ENCODE measurements at places on chromosomes 7 and 10.

DNA sequence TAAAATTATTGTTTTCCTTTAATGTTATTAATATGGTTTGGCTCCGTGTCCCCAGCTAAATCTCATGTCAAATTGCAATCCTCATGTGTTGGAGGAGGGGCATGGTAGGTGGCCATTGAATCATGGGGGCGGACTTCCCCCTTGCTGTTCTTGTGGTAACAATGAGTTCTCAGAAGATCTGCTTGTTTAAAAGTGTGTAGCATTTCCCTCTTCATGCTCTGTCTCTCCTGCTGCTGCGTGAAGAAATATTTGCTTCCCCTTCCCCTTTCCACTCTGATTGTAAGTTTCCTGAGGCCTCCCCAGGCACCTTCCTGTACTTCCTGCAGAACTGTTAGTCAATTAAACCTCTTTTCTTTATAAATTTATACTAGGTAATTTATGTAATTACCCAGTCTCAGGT lies 27.5 kb downstream of the VIM start:
- DNase-seq, result no peak

DNA sequence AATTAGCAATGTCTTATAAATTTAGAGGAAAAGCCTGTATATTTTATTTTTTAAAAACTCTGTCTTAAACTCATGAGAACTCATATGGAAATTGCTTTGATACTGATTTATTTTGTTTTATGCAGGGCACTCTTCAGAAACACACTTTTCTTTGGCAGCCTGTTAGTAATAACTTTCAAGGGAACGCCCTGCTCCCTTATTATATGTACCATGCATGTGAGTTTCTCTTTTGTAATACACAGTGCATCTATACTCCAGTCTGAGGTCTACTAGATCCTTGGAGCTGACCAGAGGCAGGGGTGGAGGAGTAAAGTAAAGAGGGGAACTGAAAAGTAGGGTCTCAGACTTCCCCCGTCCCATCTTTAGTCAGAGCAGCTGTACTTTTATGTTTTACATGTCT lies 40.2 kb downstream of the GPR85 start:
- no peak for DNase-seq

GRCh38 chr7:129513546-129513945 lies 11.2 kb downstream of the SMKR1 start:
- DNase-seq, result no peak

DNA sequence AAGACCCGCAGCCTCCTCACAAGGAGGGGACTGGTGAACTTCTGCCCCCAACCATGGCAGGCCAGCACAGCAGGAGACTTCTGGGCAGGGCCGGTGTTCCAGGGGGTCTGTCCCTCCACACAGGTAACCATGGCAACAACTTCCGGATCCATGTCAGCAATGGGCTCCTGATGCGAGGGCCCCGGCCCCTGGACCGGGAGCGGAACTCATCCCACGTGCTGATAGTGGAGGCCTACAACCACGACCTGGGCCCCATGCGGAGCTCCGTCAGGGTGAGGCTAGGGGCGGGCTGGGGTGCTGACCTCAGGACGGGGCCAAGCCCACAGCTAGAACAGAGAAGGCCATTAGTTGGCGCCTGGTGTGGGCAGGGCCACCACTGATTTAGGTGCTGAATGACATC lies 5.7 kb upstream of the C10orf105 start:
- DNase-seq, result no peak

GRCh38 chr7:45644237-45644636 lies 70.1 kb downstream of the ADCY1 start:
- no peak for DNase-seq

DNA sequence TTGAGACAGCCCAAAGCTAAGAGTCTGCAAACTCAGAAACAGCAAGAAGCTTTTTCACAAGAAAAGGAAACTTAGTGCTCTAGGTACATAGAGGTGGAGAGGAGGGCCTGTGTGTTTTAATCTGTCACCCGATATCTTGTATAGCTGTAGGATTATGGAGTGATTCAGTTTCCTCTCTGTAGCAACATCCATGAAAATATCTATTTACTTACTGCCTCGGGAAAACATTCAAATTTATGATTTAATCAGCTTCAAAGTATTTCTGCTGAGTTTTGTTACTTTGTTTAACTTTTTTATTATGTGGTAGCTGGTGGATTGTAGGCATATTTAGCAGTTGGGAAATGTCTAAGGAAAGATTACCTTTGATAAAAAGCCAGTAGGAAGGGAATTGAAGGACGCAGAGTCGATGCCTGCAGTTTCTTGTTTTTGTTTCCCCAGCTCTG lies 292.0 kb downstream of the CCDC3 start:
- DNase-seq, result no peak

DNA sequence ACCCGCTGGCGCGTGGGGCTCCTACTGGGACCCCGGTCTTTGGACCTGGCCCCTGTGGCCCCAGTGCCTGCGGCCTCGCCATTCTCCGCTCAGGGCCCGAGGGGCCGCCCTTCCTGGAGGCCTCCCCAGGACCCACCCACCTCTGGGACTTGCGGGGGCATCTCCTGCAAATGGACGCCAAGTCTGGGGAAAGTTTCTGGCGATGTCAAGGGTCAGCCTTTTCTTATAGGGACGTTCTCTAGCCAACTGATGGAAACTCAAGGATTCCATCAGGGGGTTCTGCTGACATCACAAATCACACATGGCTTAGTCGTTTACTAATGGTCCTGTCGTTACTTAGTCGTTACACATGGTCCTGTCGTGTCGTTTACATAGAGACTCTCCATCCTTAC lies 57.7 kb upstream of the RHOBTB1 start:
- DNase-seq, result no peak

GRCh38 chr10:79266543-79267312 lies 80.5 kb upstream of the PPIF start:
- no peak for DNase-seq

DNA sequence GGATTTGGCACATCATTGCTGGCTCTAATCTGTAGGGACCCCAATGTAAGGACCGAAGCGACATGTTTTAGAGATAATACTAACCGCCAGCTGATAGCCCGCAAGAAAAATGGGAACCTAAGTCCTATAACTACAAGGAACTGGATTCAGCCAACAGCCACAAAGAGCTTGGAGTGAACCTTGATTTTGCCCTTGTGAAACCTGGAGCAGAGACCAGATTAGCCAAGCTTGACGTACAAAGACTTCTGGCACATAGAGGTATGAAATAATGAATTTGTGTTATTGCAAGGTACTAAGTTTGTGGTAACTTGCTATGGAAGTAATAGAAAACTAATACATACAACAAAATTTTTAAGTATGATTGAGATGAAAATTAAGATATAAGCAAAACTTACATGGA lies 246.9 kb downstream of the AGMO start:
- DNase-seq, result no peak

DNA sequence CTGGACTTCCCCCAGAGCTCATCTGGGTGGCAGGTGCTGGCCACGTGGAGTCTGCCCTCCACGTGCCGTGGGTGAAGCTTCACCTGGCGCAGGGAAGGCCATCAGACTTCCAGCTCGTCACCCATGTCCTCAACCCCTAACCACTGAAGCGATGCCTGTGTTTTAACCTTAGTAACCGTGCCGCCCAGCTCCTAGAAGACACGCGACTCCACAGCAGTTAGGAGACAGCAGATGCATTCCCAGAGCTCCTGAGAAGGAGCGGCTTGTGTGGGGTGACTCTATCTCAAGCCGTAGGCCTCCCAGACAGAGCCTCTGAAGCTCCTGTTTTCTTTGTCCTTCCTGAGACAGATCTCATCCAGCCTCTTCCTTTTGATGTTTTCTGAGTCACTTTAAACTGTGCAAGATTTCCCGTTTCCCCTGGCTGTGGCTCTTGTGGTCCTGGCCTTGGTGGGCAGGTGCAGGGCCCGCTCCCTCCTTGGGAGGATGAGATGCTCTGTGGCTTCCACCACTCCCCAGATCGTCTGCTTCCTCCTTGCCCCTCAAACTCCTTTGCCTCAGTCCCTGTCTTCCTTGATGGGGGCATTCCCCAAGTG lies 41.4 kb upstream of the AP5Z1 start:
- no peak for DNase-seq

- no peak for DNase-seq
Observed at GRCh38 chr10:89388806-89389205, 3.6 kb upstream of the IFIT1 start.

DNA sequence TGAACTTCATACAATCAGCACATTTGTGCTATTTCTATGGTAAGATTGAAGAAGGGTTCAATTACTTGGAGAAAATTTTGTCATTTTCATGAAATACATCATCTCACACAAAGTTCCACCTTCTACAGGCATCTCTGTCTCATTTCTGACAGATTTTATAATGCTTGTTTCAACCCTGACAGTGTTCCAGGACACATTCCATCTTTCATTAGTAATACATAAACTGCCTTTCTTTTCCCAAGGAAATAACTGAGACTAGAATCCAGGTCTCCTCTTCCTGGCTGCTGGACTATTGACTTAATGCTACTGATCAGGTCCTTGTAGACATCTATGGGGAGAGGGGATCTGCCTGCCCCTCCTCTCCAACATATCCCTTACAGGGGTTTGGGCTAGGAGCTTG lies 70.1 kb upstream of the PLPP4 start:
- no peak for DNase-seq

GRCh38 chr10:32199714-32200394 lies 143.6 kb upstream of the KIF5B start:
- DNase-seq, result no peak

GRCh38 chr10:121493521-121493920 lies 104.7 kb downstream of the FGFR2 start:
- DNase-seq, result no peak

DNA sequence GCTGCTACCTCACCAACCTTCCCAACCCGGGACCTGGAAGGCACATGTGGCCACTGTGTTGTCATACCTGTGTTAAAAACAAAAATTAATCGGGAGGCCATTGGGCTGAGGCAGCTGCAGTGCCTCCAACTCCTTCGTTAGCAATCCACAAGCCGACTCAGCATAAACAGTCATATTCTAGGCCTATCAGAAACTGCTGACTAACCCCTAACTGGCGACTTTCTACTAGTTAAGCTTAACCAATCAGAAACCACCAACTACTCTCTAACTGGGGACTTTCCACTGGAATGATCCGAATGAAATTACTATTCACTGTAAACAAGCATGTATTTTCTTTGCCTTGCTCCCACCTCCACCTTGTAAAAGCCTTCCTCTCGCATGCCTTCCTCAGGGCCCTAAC lies 14.1 kb upstream of the TMEM72 start:
- DNase-seq, result no peak

DNA sequence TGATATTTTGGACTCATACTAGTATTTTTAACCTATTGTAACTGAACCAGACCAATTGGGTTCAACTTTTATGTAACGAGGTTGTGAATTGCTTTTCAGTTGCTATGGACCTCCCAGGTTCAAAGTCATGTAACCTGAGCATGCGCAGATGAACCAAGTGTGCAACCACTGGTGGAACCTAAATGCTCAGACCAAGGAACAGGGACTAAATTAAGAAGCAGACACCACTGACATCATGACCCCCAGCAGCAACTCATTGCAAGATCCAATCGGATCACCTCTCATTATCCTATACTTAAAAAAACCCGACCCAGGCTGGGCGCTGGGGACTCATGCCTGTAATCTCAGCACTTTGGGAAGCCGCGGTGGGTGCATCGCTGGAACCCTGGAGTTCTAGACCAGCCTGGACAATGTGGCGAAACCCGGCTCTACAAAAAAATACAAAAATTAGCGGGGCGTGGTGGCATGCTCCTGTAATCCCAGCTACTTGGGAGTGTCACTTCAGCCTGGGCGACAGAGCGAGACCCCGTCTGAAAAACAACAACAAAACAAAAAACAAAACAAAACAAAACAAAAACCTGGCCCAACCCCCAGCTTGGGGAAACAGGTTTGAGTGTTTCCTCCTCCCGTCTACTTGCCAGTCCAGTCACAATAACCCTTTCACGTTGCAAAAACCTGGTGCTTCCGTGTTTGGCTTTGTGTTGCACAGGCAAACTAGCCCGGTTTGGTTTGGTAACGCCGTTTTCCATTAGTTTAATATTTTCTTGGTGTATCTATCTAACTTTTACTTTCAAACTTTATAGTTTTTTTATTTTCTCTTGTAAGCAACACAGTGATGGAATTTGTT lies 11.3 kb upstream of the ZNF518A start:
- no peak for DNase-seq

- peak; percentile 21 for DNase-seq
Observed at GRCh38 chr10:59090817-59091622, 85.4 kb upstream of the PHYHIPL start.

DNA sequence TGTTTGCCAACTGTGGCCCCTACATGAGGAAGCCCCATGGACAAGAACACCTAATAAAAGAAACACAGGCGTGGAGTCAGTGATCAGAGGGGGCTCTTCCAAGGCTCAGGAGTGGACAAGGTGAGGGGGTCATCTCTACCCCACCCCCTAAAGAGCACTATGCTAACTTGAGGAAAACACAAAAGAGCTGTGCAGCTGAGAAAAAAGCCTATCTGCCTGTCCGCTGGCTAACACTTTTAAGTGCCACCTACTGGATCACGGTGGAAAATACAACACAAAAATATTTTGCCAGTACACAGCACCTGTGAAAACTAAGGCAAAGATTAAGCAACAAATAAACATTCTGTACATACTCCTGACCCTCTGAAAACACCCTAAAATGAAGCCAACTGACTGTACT lies 53.1 kb upstream of the COBL start:
- DNase-seq, result peak; percentile 56

DNA sequence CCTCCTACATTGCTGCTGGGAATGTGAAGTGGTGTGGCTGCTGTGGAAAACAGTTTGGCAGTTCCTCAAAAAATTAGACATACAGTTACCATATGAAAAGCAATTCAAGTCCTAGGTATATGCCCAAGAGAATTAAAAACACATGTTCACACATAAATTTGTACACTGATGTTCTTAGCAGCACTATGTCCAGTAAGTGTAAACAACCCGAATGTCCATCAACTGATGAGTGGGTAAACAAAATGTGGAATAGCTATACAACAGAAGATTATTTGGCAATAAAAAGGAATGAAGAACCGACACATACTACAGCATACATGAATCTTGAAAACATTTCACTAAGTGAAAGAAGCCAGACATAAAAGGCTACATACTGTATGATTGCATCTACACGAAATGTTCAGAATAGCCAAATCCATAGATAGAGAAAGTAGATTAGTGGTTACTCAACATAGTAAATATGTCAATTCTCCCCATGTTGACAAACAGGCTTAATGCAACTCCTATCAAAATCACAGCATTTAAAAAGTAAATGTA lies 17.2 kb downstream of the CEP41 start:
- DNase-seq, result no peak

- no peak for DNase-seq
Observed at GRCh38 chr10:47286591-47287315, 13.2 kb upstream of the GDF10 start.

- no peak for DNase-seq
Observed at GRCh38 chr7:41732436-41732785, 29.5 kb upstream of the INHBA start.

- no peak for DNase-seq
Observed at GRCh38 chr10:120806081-120806480, 45.1 kb upstream of the WDR11 start.

GRCh38 chr10:60883187-60883586 lies 60.8 kb downstream of the RHOBTB1 start:
- DNase-seq, result peak; percentile 51

Data from neural progenitor cell (in vitro differentiated cells).